Amniotic stem cell (primary cell): ENCODE measurements at places on chromosomes 2 and 18.

DNA sequence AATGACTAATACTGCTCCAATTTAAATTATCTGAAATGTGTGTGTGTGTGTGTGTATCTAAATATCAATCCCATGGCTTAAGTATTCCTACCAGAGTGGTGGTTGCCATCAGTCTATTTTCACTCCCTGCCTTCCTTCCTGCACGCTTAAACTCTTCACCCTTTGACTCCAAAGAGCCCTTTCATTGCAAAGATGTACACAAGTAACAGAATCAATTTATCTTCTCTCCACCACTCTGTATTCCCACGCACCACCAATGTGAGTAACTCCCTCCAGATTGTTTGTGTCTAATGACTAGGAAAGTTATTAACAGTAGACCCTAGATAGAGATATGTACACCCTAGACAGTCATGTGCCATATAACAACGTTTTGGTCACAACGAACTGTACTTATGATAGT, 42.8 kb downstream of the ARL6IP6 start:
- no peak for DNase-seq

DNA sequence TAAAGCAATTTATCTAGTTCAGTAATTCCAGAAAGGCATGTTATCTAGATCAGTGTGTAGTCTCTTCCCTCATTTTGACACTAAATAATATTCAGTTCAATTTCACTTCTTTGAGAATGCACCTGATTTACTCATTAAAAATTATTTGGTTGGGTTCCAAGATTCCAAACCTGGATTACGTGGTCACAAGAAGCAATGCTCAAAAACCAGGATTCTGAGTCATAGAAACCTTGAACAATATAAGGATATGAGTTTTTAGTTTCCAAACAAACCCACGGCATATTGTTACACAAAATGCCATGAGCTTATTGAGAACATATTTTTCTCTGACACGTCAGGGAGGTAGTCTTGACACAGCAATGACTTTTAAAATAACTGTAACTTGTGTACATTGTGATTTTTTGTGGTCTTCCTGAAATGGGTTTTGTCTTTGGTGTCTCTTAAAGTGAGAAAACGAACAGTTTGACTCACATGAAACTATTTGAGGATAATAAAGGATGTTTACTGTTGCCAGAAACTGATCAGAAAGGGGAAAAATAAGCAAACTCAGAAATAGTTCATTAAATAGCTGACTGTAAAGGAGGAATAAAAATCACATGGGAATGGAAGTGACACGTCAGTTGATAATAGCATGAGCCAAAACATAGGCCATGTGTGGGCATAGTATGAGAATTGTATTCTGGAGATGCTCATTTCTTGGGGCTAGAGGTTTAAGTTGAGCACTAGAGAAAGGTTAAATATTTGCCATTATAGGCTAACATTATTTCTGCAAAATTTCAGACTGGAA, 617.7 kb upstream of the CDH2 start:
- DNase-seq, result peak; percentile 10

DNA sequence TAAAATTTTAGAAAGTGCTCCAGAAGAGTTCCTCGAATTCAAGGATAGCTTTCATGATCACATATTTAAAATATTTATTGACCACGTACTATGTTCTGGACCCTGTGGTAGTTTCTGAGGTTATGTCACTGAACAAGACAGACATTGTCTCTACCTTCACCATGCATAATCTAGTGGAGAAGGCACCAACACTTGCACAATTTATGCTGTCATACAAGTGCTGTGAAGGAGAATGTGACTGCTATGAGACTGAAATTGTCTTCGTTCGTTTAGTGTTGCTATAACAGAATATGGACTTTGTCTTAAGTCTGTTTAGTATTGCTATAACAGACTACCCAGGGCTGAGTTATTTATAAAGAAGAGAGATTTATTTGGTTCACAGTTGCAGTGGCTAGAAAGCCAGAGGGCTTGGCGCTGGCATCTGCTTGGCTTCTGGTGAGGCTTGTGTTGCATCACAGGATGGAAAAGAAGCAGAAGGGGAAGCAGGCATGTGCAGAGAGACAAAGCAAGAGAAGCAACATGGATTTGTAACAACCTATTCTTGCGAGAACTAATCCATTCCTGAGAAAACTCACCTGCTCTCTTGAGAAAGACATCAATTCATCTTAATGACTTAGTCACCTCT, 50.0 kb upstream of the RFX8 start:
- DNase-seq, result no peak

GRCh38 chr2:24508878-24509277, 17.8 kb downstream of the NCOA1 start:
- DNase-seq, result no peak

DNA sequence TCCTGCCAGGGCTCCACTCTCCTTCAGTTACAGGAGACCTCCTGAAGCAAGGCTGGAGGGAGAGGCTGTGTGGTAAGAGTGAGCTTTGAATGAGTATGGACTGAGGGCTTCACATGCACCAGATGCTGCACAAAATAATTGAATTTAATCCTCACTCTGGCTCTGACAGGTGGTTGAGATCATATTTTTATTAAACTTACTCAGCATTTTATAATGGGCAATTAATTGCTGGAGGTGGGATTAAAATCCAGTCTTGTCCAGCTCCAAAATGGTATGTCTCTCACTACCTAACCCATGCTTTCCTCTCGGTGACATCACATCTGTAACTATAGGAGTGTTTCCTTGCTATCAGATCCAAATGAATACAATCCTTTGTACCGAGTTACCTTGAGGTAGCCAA, 66.2 kb upstream of the AQP4 start:
- no peak for DNase-seq

GRCh38 chr2:55302241-55302640, 33.2 kb upstream of the MTIF2 start:
- DNase-seq, result no peak

- DNase-seq, result no peak
These were observed 59.5 kb downstream of the DIPK1C start for GRCh38 chr18:74397572-74397971.

- no peak for DNase-seq
These were observed 270.0 kb upstream of the FN1 start for GRCh38 chr2:215705771-215706361.

DNA sequence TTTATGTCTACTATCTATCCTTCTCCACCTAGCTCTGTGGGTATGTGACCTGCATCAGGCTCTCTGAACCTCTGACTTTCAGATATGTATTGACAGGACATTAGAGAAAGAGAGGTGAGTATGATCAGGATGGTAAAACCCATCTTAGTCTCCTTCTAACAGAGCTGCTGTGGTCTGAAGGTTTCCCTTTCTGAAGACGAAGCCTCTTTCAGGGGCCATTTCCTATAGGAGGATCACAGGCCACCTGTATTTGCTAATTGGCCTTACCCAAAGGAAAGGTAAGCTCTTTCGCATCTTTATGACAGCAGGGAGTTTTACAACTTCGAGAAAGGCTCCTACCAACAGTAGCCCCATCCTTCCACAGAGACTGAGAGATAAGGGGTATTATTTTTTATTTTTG, 442.9 kb downstream of the KCNJ3 start:
- DNase-seq, result no peak

DNA sequence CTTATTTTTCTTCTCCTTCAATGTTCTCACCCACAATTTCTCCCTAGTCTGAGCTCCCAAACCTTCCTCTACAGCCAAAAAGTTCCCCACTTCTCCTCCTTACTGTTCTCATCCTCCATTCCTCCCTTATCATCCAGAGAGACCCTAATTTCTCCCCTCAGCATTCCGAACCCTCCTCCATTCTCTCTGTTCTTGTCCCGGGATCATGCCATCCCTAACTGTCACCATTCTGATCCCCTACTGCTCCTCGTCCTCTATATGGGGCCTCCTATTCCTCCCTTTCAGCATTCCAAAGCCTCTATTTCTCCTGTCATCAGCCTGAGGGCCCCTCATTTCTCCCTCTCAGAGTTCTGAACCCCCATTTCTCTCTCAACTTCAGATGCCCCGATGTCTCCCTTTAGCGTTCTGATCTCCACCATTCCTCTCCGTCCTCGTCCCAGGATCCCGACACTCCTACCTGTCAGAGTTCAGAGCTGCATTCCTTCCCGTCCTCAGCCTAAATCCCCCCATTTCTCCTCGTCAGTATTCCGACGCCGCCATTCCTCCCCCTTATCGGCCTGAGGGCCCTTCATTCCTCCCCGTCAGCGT, 522 bp downstream of the MBD1 start:
- DNase-seq, result no peak

GRCh38 chr2:234611209-234611608, 114.3 kb upstream of the ARL4C start:
- no peak for DNase-seq

GRCh38 chr2:97736608-97737330, 23.4 kb downstream of the ZAP70 start:
- DNase-seq, result no peak
